ENCODE measurements at places on chromosomes 5 and 9.

DNA sequence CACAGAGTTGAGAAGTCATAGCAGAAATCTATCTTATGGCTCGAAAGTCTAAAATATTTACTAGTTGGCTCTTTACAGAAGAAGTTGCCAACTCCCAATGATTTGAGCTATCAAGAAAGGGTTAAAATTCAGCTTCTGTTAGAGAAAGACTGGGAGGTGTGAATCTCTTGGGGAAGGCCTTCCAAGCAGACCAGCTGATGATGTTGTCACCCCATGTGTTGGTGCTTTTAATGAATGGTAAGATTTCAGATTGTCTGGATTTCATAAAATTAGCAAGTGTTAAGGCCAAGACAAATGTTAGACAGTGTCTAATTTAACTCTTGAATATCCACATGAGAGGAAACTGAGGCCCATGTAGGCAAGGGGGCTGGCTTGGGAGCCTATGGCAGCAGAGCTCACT, 63.9 kb downstream of the PPARGC1B start:
- no peak for DNase-seq

GRCh38 chr9:92762781-92763708, 1.6 kb downstream of the BICD2 start:
- no peak for DNase-seq

- no peak for DNase-seq
Observed at GRCh38 chr5:154966081-154966841, 25.4 kb downstream of the MRPL22 start.

DNA sequence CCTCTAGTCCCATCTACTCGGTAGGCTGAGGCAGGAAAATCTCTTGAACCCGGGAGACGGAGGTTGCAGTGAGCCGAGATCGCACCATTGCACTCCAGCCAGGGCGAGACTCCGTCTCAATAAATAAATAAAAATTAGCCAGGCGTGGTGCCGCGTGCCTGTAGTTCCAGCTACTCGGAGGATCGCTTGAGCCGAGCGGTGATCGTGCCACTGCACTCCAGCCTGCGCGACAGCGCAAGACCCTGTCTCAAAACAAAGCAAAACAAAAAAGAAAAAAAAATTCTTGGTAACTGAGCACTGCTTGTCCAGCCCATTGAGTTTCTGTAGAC, 710 bp upstream of the WDR55 start:
- no peak for DNase-seq

GRCh38 chr5:94998670-94999069, 286.2 kb downstream of the MCTP1 start:
- DNase-seq: no peak
